Forelimb muscle (tissue), 1 donor: ENCODE measurements at places on chromosomes 5 and 9.

DNA sequence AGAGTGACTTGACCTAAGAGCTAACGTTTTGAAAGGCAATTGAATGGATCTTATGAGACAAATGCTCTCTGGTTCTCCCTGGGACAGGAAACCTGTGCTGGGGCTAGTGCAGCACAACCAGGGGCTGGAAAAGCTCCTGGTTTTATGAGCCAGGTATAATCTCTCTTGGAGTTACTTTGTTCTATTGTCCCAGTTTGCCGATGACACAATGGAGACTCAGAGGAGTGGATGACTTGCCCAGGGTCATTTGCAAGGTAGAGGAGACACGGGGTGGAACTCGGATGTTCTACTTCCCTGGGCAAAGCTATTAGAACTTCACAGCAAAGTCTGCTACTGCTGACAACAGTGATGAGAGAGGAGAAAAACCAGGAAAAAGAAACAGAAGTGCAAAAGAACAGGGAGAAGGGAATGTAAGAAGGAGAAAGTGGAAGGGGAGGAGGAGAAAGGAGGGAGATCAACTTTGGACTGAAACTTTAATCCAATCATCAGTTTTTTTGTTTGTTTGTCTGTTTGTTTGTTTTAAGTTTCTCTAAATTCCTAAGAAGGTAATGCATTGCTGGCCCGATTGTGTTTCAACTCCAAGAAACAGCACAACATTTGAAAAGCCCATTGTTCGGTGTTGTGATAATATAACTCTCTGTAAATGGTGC is 7.4 kb upstream of the GSN start:
- DNase-seq: no peak

DNA sequence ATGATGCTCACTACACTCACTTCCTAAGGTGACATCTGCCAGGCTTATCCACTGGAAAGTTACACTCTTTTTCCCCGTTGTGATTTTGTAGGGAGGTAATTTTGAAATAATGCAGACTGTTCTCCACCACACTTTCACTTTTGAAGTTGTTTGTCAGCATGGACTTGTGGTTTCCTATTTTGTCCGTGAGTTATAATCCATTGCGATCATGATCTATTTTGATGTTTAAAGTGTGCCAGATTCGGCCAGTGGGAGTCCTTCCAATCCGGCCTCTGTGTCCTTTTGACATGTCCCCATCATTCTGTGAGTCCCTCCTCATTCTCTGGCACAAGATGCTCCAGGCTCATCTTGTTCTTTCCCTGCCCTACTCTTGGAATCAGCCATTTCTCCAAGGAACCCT is 211.3 kb upstream of the KLF4 start:
- no peak for DNase-seq

DNA sequence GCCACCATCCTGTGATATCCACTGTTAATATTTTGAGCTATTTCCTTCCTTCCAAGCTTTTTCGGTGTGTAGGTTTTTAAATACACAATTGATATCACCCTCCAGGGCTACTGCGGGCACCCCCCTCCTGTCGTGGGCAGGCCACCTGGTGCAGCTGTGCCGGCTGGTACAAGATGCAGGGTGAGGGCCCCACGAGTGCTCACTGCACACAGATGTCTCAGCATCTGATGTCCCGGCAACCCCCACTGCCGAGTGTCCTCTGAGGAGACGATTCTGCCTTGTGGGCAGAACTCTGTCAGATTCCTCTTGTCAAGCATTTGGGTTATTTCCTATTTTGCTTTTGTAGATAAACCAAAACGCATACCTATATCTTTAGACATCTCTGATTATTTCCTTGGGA is 25.1 kb downstream of the CACNA1B start:
- DNase-seq: no peak

DNA sequence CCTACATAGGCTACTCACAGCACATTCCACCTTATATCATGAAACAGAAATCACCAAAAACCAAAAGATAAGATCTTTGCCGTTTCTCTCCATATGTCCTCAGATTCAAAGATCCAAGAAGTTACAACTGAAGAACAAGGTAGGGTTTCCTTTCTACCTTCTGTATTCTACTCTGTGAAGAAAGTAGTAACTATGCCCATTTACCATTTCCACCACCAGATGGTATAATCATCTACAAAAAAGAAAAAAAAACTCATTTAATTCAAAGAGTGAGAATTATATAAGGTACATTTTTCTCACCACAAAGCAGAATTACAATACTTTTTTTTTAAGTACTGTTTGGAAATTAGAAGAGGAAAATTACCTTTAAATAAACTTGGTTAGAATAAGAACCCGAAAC is 172.6 kb upstream of the PTGER4 start:
- DNase-seq: no peak

DNA sequence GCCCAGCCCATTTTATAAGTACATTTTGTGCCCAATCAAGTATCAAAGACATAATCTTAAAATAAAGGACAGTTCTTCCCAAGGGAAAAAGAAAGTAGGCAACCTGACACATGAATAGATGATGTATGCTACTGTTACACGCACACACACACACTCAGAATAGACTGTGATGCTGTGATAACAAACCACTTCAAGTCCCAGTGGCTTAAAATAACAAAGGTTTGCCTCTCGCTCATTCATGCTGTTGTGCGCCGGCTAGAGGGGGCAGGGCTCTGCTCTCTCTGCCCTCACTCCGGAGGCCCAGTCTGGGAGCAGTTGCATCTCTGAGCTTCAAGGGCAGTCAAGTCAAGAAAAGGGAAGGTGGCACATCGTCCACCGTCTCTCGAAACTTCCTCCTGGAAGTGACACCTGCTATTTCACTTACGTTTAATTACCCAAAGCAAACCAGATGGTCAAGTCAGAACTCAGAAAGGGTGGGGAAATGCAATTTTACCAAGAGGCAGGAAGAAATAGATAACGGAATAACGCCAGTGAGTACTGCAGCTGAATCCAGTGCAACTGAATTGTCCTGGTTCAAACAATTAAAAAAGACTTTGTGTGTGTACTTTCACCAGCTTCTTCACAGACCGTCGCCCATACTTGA is 43.3 kb downstream of the ANKRD33B start:
- no peak for DNase-seq

DNA sequence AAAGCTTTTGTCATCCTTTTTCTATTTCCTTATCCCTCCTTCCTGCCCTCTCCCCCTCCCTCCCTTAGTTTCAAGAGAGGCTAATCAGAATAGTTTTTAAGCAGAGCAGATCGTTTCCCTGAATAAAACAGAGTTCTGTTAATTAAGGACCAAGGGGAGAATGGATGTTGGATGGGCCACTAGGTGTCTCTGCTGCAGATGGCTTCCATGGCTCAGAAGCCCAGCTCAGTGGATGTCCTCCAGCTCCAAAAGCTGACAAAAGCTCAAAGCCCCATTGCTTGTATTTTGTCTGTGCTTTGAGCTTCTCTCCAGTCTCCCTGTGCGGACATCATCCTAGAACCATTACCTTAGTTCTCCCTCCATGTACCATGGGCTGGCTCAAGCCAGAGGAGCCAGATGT is 21.0 kb upstream of the NPR3 start:
- DNase-seq: no peak

- no peak for DNase-seq
Observed at GRCh38 chr9:20640331-20641187, 18.3 kb upstream of the MLLT3 start.

GRCh38 chr5:14176888-14177287 is 33.7 kb downstream of the TRIO start:
- no peak for DNase-seq

- no peak for DNase-seq
Observed at GRCh38 chr9:37922363-37923117, 18.6 kb upstream of the SLC25A51 start.

DNA sequence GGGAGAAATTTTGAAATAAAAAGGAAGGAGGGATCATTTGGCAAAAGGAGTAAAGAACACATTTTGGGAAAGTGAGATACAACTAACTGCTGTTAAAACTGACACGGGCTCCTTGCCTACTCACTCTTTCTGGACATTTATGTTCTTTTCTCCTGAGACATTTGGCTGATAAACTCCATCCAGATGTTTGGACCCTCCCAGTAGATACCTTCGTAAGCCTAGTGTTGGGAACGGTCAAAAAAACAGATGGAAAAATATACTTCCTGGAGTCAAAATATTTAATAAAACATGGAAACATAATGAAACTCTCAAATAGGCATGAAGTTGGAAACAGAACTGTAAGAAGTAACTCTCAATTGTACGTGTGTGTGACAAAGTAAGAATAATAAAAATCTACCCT is 360.1 kb upstream of the RIOK2 start:
- no peak for DNase-seq
